ENCODE measurements at places on chromosomes 3 and 15.
A peak's percentile ranks its signal among the peaks of the same experiment; 100 is the strongest.

GRCh38 chr3:41249318-41249717, 50.0 kb downstream of the CTNNB1 start:
- DNase-seq: no peak

DNA sequence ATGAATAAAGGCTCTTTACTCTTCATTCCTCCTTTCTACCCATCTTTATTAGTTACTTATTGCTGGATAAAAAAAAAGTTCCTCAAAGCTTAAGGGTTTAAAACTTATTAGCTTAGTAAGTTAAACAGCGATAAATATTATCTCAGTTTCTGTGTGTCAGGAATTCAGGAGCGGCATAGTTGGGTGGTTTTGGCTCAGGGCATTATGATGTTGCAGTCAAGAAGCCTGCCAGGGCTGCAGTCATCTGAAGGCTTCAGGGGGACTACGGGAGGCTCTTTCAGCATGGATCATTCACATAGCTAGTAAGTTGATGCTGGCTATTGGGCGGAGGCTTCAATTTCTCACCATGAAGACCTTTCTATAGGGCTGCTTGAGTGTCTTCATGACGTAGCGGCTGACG, 1.9 kb upstream of the DLG1 start:
- no peak for DNase-seq

DNA sequence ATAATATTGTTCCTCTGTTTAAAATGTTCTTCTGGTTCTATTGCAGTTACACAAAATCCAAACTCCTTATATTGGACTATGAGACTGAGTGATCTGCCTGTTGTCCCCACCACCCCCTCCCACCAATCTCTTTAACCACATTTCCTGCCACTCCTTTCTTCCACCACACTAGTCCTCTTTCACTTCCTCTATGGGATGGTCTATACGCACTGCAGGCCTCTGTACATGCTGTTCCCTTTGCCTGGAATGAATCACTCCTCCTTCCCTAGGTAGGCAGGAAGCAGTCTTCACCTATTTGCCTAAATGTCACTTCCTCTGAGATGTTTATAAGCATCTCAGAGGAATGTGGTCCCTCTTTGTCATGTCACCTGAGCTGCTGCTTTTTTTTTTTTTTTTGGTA, 4.0 kb downstream of the MAP2K1 start:
- DNase-seq: peak; percentile 40

DNA sequence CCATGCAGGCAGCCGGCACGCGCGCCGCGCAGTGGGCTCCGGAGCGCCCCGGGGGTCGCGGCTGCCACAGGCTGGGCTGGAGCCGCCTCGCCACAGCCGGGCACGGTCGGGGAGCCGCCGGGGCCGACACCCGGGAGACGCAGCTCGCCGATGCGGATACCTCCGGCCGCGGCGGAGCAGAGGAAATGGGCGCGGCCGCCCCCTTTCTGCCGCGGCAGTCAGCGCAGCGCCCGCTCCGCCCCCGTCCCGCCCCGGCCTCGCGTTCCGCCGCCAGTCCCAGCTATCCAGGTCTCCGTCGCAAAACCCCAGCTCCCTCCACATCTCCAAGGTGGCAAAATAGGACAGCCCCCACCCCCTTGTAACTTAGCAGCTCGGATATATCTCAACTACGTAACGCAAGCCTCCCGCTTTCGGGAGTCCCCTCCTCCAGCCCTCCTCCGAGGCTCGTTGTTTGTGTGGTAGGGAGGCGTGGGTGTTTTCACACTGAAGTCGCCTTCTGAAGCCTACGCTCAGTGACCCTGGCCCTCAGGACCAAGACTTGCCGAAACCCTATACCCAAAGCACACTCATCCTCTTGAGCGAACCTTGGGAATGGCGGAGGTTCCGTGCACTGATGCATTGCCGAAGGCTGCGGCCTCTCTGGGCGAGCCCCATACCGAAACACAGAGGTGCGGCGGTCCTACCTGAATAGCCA, at the start of gene SH3BP5:
SH3BP5 (minus strand) TSS at position 182 of the 694 bp plus-strand sequence; CDS start at position 4, 178 bp downstream.
- DNase-seq: peak; percentile 75

GRCh38 chr3:100517276-100517675, 24.9 kb downstream of the TMEM45A start:
- no peak for DNase-seq

- no peak for DNase-seq
Measured at GRCh38 chr15:31571676-31572075, 245.0 kb downstream of the KLF13 start.

- DNase-seq: no peak
Measured at GRCh38 chr15:59555696-59556095, 55.9 kb upstream of the GCNT3 start.

GRCh38 chr3:8307545-8308110, 194.0 kb upstream of the LMCD1 start:
- no peak for DNase-seq

DNA sequence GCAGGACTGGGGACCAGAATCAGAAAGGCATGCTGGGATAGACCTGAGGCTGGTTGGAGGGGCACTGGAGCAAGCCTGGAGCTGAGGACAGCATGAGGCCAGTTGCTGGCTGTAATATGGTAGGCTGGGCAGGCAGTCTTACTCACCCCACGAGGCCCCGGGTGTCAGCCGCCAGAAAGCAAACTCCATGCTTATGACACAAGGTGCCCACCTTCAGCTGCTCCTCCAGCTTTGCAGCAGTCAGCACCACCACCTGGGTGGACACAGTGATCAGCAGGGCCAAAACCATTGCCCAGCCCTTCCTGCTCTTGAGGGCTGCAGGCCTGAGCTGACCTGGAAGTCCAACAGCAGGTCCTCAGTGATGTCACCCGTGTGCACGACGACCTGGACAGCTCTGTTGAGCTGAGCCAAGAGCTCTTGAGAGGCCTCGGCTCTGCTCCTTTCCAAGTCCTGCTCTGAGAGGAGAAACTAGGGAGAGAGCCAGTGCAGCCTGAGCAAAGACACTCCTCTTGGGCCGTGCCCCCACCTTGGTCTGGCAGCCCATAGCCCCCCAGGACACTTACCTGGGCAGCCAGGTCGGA, 747 bp downstream of the UBA7 start:
- DNase-seq: no peak

DNA sequence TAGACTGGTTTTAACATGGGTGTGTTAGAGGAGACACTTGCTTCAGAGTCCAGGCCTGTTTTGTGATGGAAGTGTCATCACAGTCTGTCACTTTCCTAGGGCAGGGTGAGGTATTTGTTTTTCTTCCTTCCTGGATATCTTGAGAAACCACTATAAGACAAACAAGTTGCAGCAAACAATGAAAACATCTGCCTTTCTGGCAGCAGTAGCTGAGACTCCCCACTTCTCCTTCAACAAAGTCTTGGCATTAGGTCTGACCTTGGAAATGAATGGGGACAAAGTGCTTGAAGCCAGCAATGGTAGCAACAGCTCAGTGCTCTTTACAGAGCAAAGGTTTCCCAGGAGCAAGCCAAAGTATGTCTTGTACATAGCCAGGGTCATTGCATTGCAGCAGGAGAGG, 64.6 kb downstream of the CD200 start:
- no peak for DNase-seq

DNA sequence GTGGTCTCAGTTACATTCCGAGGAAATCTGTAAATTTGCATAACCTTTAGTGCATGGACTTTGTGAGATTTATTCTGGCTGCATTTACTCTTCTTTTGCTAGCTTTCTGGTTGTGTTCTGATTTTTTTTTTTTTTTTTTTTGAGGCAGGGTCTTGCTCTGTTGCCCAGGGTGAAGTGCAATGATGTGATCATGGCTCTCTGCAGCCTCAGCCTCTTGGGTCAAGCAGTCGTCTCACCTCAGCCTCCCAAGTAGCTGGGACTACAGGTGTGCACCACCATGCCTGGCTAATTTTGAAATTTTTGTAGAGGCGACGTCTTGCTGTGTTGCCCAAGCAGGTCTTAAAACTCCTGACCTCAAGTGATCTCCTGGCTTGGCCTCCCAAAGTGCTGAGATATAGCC, 12.6 kb downstream of the RAB5A start:
- DNase-seq: no peak

DNA sequence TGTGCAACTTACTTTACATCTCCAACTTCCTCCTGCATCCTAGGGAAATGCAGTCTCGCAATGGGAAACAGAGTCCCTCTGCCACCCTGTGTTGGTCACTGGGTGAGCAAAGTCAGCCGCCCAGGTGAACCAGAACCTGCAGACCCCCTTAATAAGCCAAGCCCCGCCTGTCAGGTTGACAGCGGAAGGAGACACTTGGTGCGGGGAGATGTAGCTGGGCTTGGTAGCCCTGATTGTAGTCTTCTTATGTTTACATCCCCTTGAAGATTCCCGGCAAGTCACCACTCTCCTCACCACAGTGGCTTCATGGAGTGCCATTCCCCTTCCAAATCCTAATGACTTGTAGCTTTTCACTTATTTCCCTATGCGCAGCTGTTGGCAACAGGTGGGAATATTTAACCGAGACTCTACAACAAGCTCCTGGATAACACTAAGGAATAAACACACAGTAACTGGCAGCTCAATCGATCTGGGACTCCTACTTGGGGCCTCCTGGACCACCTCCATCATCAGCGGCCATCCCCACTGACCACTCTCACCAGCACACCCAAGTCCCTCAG, 17.7 kb upstream of the CLSTN2 start:
- DNase-seq: no peak

All from CD4-positive, alpha-beta memory T cell (primary cell).